ENCODE measurements at places on chromosomes 16 and 17.

DNA sequence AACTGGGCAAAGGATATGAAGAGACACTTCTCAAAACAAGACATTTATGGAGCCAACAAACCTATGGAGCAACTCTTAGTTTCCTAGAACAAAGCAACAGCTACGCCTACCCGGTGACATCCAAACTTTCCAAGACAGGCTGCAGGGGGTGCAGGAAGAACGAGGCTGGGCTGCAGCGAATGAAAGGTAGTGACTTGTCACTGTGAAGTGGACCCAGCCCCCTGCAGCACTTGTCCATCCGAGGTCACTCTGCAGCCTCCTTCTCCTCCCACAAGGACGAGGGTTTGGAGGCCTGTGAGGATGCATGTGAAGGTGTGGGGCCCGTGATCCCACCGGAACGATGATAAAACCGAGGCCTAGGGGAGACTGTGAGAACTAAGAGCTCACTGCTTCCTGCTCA lies 192.6 kb upstream of the RPL38 start:
- DNase-seq, result no peak

- peak; percentile 84 for DNase-seq
These were observed 3.1 kb upstream of the SETD6 start for GRCh38 chr16:58511933-58512815.

DNA sequence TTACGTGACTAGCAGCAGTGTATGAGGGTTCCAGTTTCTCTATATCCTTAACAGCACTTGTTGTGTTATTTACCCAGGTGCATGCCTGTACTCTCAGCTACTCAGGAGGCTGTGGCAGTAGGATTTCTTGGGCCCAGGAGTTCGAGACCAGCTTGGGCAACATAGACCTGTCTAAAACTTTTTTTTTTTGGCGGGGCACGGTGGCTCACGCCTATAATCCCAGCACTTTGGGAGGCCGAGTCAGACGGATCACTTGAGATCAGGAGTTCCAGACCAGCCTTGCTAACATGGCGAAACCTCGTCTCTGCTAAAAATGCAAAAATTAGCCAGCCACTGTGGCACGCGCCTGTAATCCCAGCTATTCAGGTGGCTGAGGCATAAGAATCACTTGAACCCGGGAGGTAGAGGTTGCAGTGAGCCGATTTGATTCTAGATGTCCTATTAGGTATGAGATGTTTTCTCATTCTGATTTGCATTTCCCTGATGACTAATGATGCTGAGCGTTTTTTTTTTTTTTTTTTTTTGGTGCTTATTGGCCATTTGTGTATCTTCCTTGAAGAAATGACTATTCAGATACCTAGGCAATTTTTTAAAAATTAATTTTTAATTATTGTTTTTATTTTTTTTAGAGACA lies 13.4 kb downstream of the CASC3 start:
- no peak for DNase-seq

- no peak for DNase-seq
These were observed 52.1 kb downstream of the CUEDC1 start for GRCh38 chr17:57902800-57903759.

- DNase-seq, result no peak
These were observed 71.1 kb downstream of the DYNLRB2 start for GRCh38 chr16:80611930-80612327.

GRCh38 chr17:45034599-45034998 lies 16.8 kb downstream of the DCAKD start:
- no peak for DNase-seq

- no peak for DNase-seq
These were observed 25.4 kb upstream of the RPTOR start for GRCh38 chr17:80519091-80519781.

GRCh38 chr17:41689497-41690299 lies 1.0 kb downstream of the EIF1 start:
- no peak for DNase-seq

GRCh38 chr17:7136266-7136877 lies 21.8 kb upstream of the ASGR2 start:
- peak; percentile 66 for DNase-seq

DNA sequence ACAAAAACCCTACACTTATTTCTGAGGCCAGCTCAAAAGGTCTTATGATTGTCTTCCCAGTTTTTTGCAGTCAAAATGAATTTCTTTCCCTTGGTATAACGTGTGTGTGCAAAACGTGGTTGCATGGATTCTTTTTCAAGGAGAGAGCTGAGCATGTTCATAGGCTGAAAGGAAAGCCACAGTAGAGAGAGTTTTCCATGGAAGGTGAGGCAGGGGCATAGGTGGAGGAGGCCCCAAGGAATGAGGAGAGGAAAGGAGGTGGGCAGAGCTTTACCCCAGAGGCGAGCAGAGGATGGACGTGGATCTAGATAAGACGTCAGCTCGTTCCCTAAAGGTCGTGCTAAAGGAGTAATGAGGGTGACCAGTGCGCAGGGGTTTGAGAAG lies 22.8 kb downstream of the TRPV2 start:
- no peak for DNase-seq

GRCh38 chr16:22313876-22314470 lies 16.8 kb downstream of the POLR3E start:
- DNase-seq, result no peak

- no peak for DNase-seq
These were observed 82.4 kb downstream of the ANKRD11 start for GRCh38 chr16:89407925-89408300.

GRCh38 chr17:48307814-48308411 lies 122.1 kb downstream of the SKAP1 start:
- no peak for DNase-seq

DNA sequence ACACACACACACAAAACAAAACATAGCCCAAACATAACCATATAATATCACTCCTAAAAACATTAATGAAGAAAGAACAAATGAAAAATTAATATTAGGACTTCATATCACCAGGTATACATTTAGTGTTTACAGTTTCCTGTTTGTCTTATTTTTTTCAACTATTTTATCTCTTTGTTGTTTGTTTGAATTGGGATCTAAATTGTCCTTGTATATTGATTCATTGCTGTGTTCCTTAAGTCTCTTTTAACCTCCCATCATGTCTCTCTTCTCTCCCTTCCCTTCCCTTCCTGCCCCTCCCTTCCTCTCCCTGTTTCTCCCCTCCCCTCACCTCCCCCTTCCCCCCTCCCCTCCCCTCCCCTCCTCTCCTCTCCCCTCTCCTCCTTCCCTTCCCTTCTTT lies 23.8 kb upstream of the CBLN1 start:
- no peak for DNase-seq

GRCh38 chr17:63998721-63999679 lies 849 bp downstream of the PRR29 start:
- DNase-seq, result no peak

DNA sequence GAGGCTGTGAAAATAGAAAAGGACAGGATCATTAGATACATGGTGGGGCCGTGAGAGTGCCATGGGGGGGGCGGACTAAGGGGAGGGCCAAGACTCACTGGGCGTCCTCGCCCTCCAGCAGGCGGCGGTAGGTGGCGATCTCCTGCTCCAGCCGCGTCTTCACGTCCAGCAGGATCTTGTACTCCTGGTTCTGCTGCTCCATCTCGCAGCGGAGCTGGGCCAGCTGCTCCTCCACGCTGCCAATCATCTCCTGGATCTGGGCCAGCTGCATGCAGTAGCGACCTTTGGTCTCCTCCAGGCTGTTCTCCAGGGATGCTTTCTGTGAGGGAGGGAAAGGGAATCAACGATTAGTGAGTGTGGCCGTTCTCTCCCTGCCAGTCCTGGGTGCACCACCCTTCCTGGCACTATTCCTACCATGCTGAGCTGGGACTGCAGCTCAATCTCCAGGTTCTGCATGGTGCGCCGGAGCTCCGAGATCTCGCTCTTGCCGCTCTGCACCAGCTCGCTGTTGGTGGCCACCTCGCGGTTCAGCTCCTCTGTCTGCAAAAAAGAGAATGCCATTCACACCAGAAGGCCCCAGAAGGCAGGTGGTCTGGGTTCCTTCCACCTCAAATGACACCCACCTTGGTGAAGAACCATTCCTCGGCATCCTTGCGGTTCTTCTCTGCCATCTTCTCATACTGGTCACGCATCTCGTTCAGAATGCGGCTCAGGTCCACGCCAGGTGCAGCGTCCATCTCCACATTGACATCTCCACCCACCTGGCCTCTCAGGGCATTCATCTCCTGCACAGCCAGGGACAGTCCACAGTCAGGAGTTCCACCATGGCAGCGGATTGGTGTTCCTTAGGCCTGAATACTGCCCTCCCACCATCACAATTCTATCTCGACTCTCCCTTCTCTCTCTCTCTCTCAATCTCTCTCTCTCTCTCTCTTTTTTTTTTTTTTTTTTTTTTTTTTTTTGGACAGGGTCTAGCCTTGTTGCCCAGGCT lies 3.3 kb downstream of the KRT14 start:
- no peak for DNase-seq

GRCh38 chr17:29143894-29144293 lies 36.3 kb downstream of the MYO18A start:
- no peak for DNase-seq

GRCh38 chr16:15553313-15554088 lies 89.5 kb downstream of the MARF1 start:
- DNase-seq, result no peak

- DNase-seq, result no peak
These were observed 7.5 kb downstream of the ARHGAP23 start for GRCh38 chr17:38435795-38436194.

GRCh38 chr16:55439101-55439690 lies 39.8 kb upstream of the MMP2 start:
- no peak for DNase-seq

- DNase-seq, result no peak
These were observed 98.9 kb upstream of the NLRP1 start for GRCh38 chr17:5683241-5683640.

DNA sequence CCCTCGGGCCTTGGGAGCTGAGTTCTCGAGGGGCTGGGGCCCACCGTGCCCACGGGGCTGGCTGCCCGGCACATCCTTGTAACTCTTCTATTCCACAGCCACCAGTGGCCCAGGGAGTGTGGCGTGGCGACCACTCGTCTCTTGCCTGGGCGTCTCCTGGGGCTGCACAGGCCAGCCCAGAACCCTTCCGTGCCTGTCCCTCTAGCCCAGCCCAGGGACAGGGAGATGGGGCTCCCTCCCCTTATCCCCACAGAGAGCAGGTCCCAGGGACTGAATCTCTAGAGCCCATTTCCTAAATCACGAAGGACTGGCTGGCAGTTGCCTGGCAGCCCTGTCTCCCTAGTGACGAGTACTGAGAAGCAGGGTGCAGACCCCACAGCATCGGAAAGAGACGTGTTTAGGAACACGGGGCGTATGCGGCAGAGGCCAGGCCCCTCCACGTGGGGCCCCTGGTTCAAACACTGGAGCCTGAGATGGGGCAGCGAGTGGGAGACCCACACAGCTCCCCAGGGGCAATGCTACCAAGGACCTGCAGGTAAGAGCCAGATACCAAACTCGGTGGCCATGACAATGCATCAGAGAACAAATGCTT lies 51.0 kb downstream of the TIMM22 start:
- no peak for DNase-seq

GRCh38 chr17:77869665-77870132 lies 88.8 kb upstream of the TNRC6C start:
- DNase-seq, result no peak

GRCh38 chr16:86217001-86217890 lies 293.1 kb upstream of the FOXF1 start:
- DNase-seq, result no peak

DNA sequence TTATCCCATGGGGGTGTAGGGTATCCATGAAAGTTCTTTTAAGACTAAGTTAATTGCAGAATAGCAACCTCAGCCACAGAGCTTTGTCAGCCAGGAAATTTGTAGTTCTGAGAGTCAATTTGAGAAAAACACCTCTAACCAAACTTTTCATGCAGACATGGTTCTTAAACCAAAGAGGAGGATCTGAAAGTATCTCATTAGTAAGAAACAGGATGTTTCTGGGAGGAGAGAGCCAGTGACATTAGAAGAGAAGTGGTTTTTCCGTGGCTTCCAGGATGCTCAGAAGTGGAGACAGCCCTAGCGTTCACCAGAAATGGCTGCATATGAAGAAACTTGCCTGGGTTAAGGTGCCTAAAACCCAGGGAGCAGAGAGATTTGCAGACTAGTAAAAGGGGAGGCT lies 7.9 kb downstream of the GNAO1 start:
- no peak for DNase-seq

GRCh38 chr17:39063681-39064069 lies 87.8 kb downstream of the PLXDC1 start:
- no peak for DNase-seq

- no peak for DNase-seq
These were observed 4.7 kb upstream of the IGSF6 start for GRCh38 chr16:21656795-21657768.

DNA sequence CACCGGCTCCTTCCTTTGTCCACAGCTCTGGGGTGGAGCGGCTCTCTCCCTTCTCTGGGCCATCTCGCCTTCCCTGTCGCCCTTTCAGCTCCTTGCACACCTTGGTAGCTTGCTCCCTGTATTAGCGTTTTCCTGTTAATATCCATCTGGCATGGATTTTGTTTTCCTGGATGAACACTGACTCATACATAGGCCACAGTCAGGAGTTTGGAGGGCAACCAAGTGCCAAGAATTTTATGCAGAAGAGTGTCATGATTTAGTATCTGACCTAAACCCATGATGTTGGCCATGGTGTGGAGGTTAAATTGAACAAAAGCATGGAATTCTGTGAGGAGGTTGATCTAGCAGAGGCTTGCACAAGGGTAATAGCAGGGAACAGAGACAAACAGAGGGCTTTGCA lies 180.9 kb downstream of the AIPL1 start:
- DNase-seq, result no peak

DNA sequence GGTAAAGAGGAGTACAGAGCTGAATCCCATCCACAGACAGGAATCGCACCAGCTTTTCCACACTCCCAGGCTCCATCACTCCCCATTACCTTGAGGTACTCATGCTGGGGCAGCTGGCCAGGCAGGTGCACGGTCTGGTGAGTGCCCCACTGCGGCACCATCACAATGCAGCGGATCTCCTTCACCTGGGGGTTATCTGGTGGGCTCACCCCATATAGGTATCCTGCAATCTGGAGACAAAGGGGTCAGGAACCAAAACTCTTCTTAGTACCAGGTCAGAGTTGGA lies 1.8 kb upstream of the RILP start:
- no peak for DNase-seq
